ENCODE measurements at places on chromosomes 16 and 17.

DNA sequence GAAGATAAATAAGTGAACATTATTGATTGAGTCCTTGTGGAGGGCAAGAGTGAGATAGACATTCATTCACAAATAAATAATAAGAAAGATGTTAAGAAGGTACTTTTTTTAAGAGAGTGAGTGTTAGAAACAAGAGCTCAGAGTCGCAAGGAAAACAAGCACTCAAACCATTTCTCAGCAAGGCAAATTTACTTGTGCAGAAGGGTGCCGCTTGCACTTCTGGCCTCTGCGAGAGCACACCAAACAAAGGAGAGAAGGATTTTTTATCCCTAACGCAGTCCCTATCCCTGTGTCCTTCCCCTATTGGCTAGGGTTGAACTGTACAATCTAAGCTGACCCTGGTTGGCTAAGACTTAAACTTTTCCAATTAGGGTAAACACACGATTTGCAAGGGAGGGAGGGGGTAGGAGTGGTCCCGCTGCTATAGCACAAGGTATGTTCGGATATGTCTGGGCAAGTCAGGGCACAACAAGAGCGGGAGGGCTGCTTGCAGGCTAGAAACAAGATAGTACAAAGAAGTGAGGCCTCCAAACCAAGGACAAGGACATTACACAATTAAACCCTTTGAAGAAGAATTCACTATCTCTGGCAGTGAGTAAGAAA lies 156.2 kb downstream of the PPM1E start:
- no peak for DNase-seq

GRCh38 chr16:11575223-11575589 lies 11.5 kb downstream of the LITAF start:
- no peak for DNase-seq

DNA sequence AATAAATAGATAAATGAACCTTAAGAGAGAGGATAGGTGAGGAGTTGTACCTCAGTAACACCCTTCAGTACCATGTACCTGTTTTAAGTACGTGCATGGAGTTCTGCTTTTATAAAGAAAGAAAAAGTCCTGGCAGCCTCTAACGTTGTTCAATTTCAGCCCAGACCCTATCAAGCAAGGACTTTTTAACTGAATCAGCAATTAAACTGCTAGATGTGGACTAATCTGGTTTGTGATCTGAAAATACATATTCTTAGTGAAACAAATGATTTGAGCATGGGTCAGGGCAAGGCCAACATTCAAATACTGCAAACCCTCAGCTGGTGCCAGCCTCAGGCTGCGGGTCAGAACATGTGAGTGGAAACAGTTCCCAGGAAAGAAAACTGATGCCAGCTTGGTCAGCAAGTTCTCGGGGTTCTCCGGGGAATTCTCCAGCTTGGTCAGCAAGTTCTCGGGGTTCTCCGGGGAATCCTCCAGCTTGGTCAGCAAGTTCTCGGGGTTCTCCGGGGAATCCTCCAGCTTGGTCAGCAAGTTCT lies 84.5 kb downstream of the MRM3 start:
- no peak for DNase-seq

- no peak for DNase-seq
Measured at GRCh38 chr16:79177018-79177417, 423.5 kb downstream of the MAF start.

Measured in stimulated activated CD8-positive, alpha-beta memory T cell treated with anti-CD3 and anti-CD28 coated beads, Interleukin-4, amount 100 ng/mL, for 4 hours (primary cell).